ENCODE measurements at places on chromosomes 4 and X.
A peak's percentile ranks its signal among the peaks of the same experiment; 100 is the strongest.

DNA sequence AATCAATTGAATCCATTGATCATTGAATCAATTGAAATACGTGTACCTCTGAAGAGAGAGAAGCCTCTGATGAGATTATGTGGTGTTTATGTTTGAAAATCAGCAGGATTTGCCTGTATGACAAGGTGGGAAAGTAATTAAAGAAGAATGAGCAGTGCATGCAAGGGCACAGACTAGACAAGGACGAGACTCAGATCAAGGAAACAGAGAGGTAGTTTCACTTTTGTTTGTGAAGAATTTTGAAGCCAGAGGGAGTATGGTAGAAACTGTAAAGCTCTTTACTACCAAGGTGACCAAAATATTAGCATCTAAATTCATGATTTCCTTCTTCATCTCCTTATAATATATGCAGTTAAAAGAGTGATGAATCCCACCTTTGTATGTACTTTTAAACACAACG is 1830.0 kb upstream of the IGFBP7 start:
- H3K27ac ChIP-seq = no peak overlapping the region
- H3K36me3 ChIP-seq = no peaks in the 10 kb centered on the region
- no peak for DNase-seq
- no peaks in the 10 kb centered on the region for H3K27me3 ChIP-seq

DNA sequence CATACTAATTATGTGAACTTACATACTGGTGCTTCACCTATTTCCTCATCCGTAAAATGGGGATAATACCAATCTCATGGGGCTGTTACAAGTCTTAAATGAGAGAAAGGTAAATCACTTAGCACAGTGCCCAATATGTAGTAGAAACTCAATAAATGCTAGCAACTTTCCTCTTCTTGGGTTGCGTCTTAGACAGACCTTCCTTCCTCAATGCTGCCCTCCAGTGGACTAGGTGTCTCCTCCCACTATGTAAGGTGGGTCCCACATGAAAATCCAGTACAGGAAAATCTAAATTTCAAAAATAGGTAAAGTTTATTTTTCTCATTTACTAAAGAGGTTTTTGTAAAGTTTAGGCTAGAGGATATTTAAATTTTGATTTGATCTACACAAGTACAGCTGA is 20.6 kb downstream of the ZDHHC9 start:
- H3K4me1 ChIP-seq = no peaks in the 10 kb centered on the region
- H3K27ac ChIP-seq = no peak overlapping the region
- DNase-seq = no peak
- H3K4me3 ChIP-seq = no peak overlapping the region
- H3K36me3 ChIP-seq = peaks cover 6% of the 10 kb centered on the region
- H3K27me3 ChIP-seq = no peaks in the 10 kb centered on the region

- H3K4me3 ChIP-seq = no peak overlapping the region
- no peak overlapping the region for H3K27ac ChIP-seq
- H3K4me1 ChIP-seq = no peaks in the 10 kb centered on the region
- H3K27me3 ChIP-seq = no peaks in the 10 kb centered on the region
- H3K36me3 ChIP-seq = no peaks in the 10 kb centered on the region
- DNase-seq = no peak
Observed at GRCh38 chr4:29578329-29578728, 1141.8 kb upstream of the PCDH7 start.

DNA sequence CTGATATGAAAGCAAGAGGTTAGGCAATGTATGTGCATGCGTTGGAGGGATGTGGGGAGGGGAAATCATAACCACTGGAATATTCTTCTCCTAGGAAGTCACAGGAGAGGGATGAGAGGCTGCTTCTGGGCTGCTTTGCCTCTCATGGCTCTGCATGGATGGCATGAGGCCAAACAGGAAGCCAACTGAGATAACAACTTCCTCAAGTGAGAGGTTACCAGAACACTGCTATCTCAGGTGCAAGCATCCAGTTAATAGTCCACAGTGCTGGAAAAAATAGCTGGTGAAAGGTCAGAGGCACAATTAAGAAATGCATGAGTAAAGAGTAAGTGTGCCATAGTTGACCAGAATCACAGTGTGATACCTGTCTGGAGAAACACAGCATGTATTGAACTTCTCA is 113.3 kb downstream of the ELOVL6 start:
- H3K36me3 ChIP-seq = no peaks in the 10 kb centered on the region
- no peak for DNase-seq
- H3K27me3 ChIP-seq = no peaks in the 10 kb centered on the region
- no peaks in the 10 kb centered on the region for H3K4me1 ChIP-seq

GRCh38 chrX:120653000-120653399 is 23.1 kb upstream of the C1GALT1C1 start:
- no peak overlapping the region for H3K27ac ChIP-seq
- H3K36me3 ChIP-seq = no peaks in the 10 kb centered on the region
- H3K4me3 ChIP-seq = no peak overlapping the region
- H3K4me1 ChIP-seq = no peaks in the 10 kb centered on the region
- DNase-seq = no peak

DNA sequence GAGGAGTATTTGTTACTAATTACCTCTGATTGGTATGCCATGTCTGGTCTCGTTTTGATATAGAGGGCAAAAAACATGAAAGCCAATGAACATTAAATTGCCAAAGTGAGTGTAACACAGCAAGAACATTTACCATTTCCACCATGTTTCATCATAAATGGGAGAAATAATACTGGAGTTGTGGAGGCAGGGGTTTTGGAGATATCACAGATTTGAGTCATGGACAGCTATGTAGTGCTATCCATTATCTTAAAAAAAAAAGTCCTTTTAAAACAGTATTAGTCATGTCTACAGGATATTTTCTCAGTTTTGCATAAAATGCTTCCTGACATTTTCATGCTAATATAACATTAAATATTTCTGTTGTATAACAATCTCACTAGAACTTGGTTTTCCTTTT is 301.2 kb downstream of the IL1RAPL1 start:
- H3K36me3 ChIP-seq = no peaks in the 10 kb centered on the region
- DNase-seq = no peak
- H3K27me3 ChIP-seq = no peaks in the 10 kb centered on the region
- H3K27ac ChIP-seq = no peak overlapping the region
- H3K4me1 ChIP-seq = no peaks in the 10 kb centered on the region
- H3K4me3 ChIP-seq = no peak overlapping the region

DNA sequence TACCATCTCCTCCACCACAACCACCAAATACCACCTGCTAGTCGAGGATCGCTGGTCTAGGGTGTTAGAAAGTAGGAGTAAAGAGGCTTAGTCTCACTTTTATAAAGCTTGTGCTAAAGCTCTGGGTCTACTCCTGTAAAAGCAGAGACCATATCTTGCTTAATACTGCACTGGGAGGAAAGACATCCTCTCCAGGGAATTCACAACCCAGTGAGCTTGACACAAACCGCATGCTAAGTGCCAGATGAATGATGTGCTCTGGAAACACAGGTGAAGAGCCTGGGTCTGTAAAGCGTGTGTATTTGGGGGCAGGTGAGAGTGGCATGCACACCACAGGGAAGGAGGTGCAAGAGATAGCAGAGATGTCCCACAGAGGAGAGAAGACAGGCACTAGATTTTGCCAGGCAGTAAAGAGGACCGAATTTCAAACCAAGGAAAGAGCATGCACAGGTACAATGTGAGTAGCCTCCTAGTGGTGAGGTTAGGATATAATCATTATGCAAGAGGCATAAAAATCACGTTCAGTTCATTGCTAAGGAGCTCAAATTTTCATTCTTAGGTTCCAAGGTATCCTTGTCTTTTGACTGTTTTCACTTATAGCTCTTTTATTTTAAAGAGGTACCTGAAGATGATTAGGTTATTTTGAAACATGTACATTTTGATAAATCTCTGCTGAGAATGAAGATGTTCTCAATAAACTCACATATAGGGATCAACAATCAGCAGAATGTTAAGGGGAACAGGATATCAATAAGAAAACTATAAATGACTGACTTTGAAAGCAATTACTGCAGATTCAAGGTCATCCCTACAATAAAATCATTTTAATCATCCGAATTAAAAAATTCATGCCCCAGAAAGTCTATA is 20.7 kb downstream of the TAPT1 start:
- no peaks in the 10 kb centered on the region for H3K4me1 ChIP-seq
- H3K36me3 ChIP-seq = peaks cover 7% of the 10 kb centered on the region
- no peak overlapping the region for H3K4me3 ChIP-seq
- no peak overlapping the region for H3K27ac ChIP-seq
- no peaks in the 10 kb centered on the region for H3K27me3 ChIP-seq

DNA sequence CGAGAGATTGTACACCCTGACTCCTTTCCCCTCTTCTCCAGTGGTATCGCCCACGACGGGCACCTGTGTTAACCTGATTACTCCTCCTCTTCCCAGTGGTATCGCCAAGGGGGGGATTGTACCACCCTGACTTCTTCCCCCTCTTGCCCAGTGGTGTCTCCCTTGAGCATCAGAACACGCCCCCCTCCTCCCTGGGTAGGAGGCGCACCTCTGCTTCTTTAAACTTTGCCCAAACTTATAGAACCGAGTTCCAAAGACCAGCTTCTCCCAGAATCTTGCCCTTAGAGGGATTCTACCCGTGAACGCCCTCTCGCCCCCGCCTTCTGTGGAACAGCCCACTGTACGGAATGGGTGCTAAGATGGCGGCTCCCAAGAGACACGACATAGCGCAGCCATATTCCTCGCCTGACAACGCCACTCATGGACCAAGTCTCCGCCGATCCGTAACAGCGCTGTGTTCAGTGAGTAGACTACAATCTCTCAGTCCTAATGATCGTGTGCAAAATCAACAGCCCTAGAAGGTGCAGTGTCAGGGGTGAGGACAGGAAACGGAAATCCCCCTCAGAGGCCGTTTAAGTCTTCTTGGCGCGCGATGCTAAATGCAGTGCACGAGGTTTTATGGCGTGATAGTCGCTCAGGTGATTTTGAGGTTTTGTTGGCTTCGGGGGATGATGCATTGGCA is 4.2 kb upstream of the ZNF157 start:
- DNase-seq = no peak
- no peaks in the 10 kb centered on the region for H3K4me1 ChIP-seq
- H3K36me3 ChIP-seq = no peaks in the 10 kb centered on the region
- no peaks in the 10 kb centered on the region for H3K27me3 ChIP-seq
- peak overlapping the region; percentile 46 for H3K4me3 ChIP-seq

DNA sequence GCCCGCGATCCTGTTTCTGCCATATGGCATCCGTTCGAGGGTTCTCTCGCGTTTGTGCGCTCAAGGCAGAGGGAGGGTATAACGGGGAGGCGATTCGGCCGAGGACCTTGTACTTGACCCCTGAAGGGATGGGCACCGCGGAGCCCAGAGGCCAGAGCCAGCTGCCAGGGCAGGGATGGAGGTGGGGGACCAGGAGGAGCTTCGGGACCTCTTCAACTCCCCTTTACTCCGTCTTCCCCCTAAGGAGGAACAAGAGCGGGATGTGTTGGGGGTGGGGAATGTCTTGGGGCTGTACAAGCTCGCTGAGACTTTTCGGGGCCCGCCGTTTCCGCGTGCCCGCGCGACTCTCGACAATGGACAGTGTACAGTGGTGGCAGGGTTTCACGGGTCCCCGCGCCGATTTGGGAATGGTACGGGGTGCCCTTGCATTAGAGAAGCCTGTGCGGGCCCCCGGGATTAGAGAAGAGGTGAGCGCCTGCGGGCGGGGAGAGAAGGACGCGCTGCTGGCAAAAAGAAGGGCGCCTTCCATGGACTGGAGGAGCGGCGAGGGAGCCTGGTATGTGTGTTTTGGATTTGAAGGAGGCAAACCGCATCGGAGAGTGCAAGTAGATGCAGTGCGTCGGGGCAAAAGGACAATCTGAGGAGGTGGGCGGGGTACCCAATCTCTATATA is 760 bp downstream of the UGT8 start:
- peaks cover 8% of the 10 kb centered on the region for H3K27me3 ChIP-seq
- H3K36me3 ChIP-seq = no peaks in the 10 kb centered on the region
- H3K4me1 ChIP-seq = peaks cover 2% of the 10 kb centered on the region
- no peak for DNase-seq
- peak overlapping the region; percentile 57 for H3K4me3 ChIP-seq
- no peak overlapping the region for H3K27ac ChIP-seq

- H3K27ac ChIP-seq = no peak overlapping the region
- H3K27me3 ChIP-seq = no peaks in the 10 kb centered on the region
- H3K36me3 ChIP-seq = no peaks in the 10 kb centered on the region
- no peaks in the 10 kb centered on the region for H3K4me1 ChIP-seq
- no peak for DNase-seq
- H3K4me3 ChIP-seq = no peak overlapping the region
Observed at GRCh38 chr4:61521451-61521850, 321.3 kb downstream of the ADGRL3 start.

GRCh38 chr4:150363721-150364688 is 217.9 kb upstream of the MAB21L2 start:
- H3K36me3 ChIP-seq = no peaks in the 10 kb centered on the region
- H3K27ac ChIP-seq = no peak overlapping the region
- H3K27me3 ChIP-seq = no peaks in the 10 kb centered on the region
- H3K4me3 ChIP-seq = no peak overlapping the region

All from ascending aorta (tissue), 2 donors.